NCI-H2227 treated with DMSO at 0.1 percent for 48 hours (cell line): ENCODE measurements at places on chromosomes 2 and 18.

DNA sequence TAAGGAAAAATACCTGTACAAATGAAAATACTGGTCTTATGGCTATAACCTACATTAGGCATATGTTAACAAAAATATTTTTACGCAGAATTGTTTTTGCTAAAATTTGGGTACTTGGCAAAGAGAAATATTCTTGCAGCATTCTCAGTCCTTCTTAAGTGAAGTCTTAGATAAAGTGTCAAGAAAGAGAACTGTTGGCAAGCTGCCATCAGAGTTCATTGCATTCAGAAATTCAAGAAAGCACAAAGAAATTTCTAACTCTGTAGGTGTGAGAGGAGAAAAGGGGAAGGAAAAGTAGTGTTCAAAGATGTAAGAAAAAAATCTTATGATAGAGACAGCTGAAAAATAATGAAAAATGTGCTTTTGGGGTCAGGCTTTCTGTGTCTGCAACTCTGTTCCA lies 86.7 kb downstream of the IRS1 start:
- DNase-seq = no peak

- DNase-seq = no peak
These were observed 24.0 kb downstream of the TGFA start for GRCh38 chr2:70529610-70530009.

DNA sequence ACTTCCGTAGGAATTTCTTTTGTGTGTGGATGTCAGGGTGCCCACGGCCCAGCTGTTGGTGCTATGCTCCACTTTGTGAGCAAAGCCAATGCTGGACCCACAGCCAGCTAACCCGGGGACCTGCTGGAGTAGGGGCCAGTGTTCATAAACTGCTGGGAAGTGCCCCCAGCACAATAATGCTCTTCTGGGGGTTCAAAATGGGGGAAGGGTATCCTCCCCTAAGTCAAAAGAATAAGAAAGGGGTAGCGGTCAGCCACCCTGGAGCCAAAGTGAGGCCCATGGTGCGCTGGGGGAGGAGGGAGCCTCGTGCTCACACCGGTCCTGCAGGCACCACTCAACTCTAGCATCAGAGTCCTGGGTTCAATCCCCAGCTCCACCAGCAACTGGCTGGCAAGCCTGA lies 115.8 kb upstream of the NPAS2 start:
- no peak for DNase-seq

DNA sequence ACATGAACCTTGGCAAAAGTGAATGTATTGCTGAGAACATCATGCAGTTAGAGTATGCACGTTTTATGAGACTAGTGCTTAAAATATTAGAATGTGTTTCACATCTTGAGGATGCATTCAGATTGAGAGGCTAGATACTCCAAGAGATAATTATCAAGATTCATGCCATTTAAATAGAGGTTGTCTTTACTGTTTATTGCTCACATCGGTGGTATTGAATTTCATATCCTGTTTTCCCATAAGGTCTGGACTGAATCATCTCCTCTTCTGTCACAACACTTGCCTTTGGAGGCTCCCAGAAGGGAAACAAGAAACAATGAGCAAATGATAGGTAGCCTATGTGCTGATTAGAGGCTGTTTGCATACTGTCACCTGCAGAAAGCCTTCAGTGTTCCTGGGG lies 83.8 kb downstream of the CLHC1 start:
- DNase-seq = no peak

GRCh38 chr2:133377021-133377481 lies 191.2 kb downstream of the NCKAP5 start:
- DNase-seq = no peak

DNA sequence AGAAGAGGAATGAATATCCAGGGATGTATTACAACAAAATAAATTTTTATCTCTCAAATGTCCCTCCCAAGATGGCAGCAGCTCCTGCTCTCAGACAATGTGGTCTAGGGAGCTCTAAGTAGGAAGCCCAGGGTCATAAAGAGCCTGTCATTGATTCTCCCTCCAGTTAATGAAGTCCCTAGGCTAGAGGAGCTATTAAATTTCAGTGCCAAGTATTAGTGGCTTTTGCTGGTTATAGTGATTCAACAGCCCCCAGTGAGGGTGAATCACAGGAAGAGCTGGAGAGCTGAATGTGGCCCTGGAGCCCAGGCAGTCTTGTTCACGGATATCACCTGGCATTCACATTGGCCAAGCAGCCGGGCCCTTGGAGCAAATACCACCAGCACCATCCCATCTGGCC lies 109.8 kb upstream of the YPEL5 start:
- no peak for DNase-seq

- DNase-seq = no peak
These were observed 48.9 kb upstream of the SPP2 start for GRCh38 chr2:234001380-234002160.

DNA sequence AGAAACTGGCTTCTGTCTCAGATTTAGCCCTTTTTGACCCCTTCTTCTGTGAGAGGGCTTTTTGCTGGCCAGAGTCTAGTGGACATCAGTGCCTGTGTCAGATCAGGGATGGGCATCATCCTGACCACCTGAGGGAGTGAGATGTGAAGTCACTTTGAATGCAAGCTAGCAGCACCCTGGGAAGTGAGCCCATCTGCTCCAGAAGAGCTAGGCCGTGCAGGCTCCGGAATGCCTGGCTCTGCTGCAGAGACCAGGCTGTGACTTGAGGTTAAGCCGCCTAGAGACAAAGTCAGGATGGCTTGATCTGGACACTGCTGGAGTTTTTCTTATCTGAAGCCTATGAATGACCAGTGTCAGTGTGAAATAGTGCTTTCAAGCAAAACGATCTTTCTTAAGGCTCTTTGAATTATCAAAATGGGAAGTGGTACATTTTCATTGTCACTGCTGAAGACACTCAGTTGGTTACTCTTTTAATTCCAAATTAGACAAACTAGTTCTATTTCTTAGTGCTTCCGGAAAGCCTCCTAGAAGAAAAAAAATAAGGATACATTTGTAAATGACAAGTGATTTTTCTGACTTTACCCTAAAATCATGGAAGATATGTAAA lies 20.8 kb downstream of the DGUOK start:
- DNase-seq = no peak

GRCh38 chr18:48109961-48110493 lies 179.6 kb upstream of the SMAD2 start:
- DNase-seq = no peak

- no peak for DNase-seq
These were observed 45.1 kb upstream of the FOSL2 start for GRCh38 chr2:28347596-28347995.
